ENCODE measurements at places on chromosomes 1 and 21.
A peak's percentile ranks its signal among the peaks of the same experiment; 100 is the strongest.

GRCh38 chr1:167722152-167722869 is 529 bp downstream of the MPZL1 start:
- DNase-seq, result peak; percentile 86

DNA sequence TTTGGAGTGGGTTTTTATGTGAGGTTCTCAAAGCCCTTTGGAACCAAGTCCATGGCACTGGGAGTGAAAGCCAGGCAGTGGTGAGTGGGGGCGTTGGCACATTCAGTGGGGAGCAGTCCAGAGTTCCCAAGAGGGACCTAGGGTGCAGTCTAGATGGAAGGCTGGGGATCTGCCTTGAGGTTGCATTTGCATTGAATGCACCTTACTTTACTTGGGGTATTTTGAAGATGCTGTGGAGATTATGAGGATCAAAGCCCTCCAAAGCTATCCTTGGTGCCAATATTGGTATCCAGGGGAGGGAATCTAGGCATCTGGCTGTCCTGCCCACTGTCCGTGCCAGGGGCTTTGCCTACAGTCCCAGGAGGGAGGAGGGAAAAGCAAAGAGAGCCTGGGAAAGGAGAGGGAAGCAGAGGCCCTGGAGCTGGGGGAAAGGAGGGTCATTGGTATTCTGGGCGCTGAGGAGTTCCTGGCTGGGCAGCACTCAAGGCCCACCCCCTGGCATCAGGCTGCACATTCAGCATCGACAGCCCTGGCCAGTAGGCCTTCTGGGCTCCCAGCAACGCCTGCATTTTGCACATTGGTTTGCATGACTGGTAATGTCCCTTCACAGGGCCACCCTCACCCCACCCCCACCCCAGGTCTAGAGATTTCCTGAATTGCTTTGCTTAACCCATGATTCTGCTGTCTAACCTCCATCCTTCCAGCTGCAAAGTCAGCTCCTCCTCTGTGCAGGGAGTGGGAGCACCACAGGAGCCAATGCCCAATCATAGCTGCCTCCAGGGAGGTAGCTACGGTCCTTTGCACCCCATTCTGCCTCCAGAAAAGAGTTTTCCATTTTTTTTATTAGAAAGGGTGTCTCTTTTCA is 843 bp upstream of the BCAN start:
- DNase-seq, result no peak

DNA sequence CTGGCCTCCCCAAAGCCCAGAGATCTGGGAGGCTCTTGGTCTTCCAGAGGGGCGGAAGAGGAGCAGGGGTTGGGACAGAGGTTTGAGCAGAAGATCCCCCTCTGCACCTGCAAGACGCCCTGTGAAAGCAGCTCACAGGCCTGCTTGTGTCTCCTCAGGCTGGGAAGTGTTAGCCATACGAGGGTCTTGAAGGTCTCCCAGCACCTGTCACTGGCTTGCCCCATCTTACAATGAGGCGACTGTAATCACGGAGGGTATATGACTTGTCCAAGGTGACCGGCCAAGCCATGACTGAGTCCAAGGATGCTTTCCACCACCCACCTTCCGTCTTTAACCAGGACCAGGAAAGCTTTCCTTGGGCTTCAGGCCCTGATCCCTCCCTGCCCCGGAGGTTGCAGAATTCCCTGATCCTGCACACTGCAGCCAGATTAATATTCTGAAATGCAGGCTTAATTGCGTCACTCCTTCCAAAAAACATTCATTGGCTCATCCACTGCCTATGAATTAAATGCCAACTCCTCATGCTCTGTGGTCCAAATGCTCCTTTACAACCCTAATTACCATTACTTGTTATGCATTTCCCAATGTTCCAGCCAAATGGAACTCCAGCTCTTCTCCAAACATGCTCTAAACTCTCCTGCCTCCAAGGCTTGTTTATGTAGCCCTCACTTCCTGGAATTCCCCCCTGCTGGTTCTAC is 64.0 kb downstream of the DDX20 start:
- no peak for DNase-seq

DNA sequence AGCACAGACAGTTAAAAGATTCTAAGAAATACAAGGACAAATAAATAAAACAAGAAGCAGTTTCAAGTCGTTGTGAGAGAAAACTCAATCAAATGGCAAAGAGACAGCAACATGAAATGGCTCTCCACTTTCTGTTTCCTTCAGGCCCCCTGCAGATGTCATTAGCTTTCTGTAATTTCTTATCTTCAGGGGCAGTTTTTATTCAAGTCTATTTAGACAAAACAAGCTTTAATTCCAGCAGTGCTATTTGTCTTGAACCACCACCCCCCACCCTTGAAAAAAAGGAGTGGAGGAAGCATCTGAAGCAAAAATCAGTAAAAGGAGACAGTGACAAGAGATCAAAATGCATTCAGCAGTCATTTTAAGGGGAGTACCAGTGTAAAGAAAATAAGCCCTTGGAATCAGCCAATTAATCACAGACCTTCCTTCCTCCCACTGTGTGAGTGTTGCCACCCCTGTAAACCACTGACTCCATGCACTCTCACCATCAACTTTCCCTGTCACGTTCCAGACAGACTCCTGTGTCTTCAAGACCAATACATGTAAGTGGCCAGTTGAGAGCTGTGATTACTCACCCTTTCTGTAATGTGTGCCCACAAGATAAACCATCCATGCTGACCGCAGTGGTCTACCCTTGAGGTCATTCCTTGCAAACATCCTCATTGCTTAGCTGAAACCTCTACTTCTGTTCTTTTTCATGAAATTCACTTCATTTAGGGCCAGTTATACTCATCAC is 136.1 kb upstream of the HOOK1 start:
- no peak for DNase-seq

DNA sequence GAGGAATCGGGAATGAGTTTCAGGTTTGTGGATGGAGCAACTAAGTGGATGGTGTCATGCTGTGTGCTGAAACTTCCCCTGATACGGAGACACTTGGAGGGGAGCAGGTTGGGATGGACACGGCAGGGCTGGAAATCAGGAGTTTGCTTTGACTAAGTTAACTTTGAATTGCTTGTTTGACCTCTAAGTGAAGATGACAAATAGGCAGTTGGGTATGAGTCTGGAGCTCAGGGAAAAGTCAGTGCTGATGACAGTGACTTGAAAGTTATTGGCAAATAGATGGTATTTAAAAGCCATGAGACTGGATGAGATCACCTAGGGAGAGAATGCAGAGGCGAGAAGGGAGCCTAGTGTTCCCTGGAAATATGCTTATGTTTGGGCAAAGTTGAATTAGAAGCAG is 12.8 kb upstream of the ZSCAN20 start:
- DNase-seq, result no peak

DNA sequence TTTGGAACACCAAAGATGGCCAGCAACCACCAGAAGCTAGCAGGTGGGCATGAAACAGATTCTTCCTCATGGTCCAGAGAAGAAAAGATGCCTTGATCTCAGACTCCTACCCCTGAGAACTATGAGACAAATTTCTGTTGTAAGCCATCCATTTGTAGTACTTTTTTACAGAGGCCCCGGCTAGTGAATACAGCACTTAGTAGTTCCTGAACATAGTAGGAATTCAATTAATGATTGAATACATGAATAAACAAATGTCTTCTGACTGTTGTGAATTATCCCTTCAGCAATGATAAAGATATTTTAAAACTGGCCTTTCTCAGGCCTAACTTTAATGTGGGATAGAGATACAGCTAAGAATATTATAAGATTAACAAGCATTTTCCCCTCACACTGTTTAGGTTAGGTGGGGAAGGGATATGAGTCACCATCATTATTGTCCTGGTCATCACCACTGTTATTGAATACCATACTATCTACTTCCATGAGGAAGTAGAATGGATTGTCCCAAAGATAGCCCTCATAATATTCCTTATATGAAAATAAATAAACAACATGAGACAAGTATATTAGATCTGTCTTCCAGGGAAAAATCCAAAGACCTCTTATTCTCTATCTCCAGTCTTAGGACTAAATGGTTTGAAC is 51.4 kb downstream of the ADCY10 start:
- DNase-seq, result no peak

- no peak for DNase-seq
Observed at GRCh38 chr1:89888480-89889322, 67.9 kb downstream of the LRRC8D start.

DNA sequence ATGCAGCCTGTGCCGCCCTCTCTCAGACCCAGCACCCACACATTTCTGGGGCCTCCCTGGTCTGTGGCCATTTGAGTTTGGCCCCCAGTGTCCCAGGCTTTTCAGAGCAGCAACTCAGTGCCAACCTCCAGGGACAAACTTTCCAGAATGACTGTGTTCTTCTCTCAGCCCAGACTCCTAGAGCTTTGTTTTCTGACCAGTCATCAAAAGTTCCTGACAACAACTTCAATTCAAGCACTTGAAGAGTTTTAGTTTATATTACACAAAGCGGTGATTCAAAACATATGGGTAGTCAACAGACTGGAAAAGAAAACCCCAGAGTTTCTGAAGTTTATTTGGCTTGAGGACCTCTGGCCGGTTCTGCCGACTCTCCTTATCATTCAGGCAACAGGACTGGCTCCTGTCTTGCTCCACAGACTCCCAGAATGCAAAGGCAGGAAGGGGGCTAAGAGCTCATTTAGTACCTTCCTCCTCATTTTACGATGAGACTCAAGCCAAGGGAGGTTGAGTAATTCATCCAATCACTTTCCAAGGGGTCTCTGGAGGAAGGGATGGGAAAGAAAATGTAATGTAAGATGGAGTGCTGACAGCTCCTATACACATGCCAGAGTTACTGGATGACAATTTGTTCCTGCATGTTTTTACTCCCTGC is 27.0 kb upstream of the TIAM1 start:
- no peak for DNase-seq

DNA sequence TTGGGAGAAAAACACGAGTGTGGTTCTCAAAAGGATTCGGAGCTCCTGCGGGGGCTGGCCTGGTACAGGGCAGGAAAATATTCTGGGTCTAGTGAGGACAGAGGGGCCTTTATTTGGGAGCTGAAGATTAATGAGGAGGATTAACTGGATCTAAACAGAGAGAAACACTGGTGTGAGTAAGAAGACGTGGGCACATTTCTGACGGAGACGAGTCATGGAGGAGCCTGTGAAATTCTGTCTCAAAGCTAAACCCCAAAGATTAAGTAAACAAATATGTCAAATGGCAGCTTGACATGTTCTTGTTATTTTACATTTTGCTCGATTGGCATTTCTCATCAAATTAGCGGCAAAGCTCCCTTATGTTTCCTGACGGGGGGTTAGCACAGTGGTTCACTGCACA is 12.8 kb downstream of the PROK1 start:
- DNase-seq, result no peak

- DNase-seq, result no peak
Observed at GRCh38 chr1:59349101-59349500, 52.2 kb downstream of the FGGY start.

- DNase-seq, result no peak
Observed at GRCh38 chr21:14877581-14878228, 187.1 kb downstream of the NRIP1 start.

- DNase-seq, result no peak
Observed at GRCh38 chr1:109890115-109890953, 20.3 kb upstream of the CSF1 start.

DNA sequence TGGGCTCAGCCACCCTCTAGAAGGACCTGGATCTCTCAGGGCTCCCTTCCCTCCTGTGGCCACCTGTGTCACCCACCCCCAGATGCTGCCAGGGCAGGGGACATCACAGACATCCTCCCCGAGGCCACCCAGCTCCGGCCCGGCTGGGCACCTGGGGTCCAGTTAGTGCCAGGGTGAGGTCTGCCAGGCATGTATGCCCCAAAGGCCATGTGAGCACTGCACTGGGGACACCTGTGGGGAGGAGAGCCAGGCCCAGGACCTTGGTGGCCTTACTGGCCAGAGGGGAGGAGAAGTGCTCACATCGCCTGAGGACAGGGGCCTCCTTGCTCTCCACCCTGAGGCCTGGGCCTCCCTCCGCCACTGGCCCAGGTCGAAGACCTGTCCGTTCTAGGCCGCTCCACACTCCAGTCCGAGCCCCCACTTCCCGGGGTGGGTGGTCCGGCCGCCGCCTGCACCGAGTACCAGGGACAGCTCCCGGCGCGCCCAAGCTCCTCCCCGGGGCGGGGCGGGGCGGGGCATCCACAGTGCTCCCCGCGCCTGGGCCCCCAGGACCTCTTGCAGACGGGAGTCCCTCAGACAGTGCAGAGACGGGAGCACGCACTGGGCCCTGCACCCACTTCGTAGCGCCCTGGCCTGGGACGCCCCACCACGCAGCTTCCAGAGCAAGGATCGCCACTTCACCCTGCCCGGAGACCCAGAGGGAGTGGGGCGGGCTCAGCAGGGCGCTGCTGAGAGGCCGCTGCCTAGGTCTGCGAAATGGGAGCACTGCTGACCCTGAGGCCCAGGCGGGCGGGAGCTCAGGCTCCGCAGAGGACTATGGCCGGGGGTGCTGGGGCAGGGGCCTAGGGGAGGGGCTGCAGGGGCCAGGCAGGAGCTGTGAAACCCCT is 34.3 kb upstream of the CCDC27 start:
- no peak for DNase-seq

DNA sequence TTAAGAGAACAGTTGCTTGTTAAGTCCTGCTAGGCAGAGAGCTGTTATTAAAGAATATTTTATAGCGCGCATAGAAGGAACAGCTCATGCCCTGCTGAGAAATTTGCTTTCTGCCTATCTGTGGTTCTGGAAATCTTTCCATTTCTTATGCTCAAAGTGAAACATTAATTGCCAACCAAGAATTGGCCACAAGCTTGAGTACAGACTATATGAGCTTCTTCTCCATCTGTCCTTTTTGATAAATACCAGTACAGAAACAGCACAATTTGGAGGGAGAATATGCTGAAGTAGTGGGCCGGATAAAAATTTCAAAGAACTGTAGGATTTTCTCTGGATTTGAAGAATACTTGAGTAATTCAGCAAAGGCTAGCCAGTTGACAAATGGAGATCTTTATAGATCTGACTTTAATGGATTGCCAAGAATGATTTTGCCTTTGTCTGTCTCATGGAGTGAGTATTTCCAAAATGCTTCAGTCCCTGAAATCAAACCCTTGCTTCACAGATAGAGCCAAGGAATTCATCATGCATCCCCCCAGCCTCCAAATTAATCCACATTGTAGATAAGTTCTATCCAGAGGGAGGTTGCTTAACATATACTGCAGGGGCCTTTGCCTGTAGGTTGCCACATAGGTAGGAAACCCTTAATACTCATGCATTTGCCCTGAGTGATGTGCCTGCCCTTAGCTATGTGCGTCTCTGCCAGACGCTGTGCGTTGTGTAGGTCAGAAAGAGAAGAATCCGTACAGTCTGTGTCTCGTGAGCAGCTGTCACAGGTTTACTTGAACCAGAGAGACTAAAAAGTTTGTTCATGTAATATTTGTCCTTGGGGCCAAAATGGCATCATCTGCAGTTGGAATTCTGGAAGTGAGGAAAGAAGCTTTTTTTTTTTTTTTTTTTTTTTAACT is 44.2 kb downstream of the SMYD2 start:
- DNase-seq, result no peak

GRCh38 chr1:8945568-8945967 is at the start of gene CA6:
CA6 (plus strand) TSS chr1:8945868; CDS start chr1:8945887, 19 bp downstream.
- no peak for DNase-seq

GRCh38 chr1:154955039-154955717 is 721 bp downstream of the PBXIP1 start:
- DNase-seq, result peak; percentile 81

DNA sequence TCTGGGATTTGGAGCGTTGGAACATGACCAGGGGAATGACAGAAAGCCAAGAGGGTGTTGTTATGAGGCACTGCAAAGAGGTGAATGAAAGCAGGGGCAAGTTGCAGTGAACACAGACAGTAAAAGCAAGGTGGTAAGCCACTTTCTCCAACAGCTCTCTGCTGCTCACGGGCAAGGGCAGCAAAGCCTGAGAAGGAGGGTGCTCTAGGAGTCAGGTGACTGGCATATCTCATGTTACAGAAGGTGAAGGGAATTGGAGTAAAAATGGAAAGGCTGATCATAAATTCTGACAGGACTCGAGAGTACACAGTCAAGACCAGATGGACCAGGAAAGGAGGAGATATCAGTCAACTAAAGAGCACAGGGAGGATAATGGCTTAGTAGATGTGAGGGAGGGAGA is 14.5 kb downstream of the VAV3 start:
- DNase-seq, result no peak
